ENCODE measurements at places on chromosomes 11 and 22. TPM values are rescaled to one million over a fixed set of nuclear protein-coding genes. Genes with fewer than 3 reads are reported as not detected.

DNA sequence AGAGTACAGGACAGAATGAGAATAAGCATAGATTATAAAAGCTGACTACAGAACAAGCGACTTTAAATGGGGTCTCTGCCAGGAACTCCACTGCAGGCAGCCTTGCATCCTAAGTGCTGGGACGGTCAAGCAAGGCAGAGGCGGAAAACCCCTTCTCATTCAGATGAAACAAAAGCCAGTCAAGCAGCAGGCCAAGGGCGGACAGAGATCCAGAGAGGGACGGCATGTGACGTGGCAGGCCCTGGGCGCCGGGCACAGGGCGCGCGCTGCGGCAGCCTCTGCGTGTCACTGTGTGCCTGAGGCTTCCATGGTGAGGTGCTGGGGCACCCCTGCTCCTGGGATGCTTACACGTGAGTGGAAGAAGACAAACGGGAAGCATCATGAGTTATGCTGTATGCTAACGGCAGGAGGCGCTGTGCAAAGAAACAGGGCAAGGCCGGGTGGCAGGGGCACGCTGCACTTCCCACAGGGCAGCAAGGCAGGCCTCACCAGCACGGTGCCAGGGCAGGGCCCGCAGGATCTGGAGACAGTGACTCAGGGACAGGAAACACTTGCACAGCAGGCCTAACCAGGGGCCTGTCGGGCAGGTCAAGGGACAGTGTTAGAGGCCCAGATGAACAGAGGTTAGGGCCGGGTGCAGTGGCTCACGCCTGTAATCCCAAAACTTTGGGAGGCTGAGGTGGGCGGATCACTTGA lies 6.2 kb downstream of the TOLLIP start:
- peak; percentile 31 for ATAC-seq

GRCh38 chr11:60821827-60822599 lies 19.9 kb upstream of the CCDC86 start:
- no peak for ATAC-seq

DNA sequence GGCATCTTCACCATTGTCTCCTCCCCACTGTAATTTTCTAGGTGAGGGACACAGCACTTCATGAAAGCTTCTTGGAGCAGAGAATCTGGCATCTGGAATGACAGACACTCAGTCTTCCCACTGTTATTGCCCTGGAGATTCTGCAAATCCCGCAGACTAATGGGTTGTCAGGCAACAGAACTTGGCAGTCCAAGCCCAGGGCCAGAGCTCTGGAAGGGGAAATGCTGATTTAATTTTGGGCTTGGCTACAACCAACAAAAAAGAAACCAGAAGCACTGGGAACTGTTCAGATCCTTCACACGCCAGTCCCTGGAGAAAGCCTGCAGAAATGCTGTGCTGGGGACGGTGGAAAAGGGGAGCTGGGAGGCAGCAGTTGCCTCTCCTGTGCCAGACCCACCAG lies 71.5 kb upstream of the BID start:
- ATAC-seq, result no peak

GRCh38 chr11:30585892-30586250 lies 282 bp downstream of the MPPED2 start:
- ATAC-seq, result no peak

- ATAC-seq, result no peak
Observed at GRCh38 chr11:58905011-58905720, 34.1 kb upstream of the GLYATL1 start.

GRCh38 chr11:9596926-9597464 lies 23.5 kb downstream of the WEE1 start:
- no peak for ATAC-seq

The KDM4D gene
- total RNA-seq, result 1.0 TPM

- no peak for ATAC-seq
Observed at GRCh38 chr11:2072551-2073261, 66.5 kb downstream of the IGF2 start.

The KRTAP5-1 gene
- not detected for total RNA-seq

The C11orf86 gene
- not detected for total RNA-seq

GRCh38 chr11:118621071-118621783 lies 13.8 kb downstream of the PHLDB1 start:
- peak; percentile 58 for ATAC-seq

Data from activated T-helper 17 cell treated with anti-CD3 and anti-CD28 coated beads, Interleukin-2, amount 50 U/mL, for 72 hours (primary cell).